ENCODE measurements at places on chromosomes 11 and 22.

GRCh38 chr11:45805305-45806071 is 539 bp downstream of the SLC35C1 start:
- DNase-seq: no peak

DNA sequence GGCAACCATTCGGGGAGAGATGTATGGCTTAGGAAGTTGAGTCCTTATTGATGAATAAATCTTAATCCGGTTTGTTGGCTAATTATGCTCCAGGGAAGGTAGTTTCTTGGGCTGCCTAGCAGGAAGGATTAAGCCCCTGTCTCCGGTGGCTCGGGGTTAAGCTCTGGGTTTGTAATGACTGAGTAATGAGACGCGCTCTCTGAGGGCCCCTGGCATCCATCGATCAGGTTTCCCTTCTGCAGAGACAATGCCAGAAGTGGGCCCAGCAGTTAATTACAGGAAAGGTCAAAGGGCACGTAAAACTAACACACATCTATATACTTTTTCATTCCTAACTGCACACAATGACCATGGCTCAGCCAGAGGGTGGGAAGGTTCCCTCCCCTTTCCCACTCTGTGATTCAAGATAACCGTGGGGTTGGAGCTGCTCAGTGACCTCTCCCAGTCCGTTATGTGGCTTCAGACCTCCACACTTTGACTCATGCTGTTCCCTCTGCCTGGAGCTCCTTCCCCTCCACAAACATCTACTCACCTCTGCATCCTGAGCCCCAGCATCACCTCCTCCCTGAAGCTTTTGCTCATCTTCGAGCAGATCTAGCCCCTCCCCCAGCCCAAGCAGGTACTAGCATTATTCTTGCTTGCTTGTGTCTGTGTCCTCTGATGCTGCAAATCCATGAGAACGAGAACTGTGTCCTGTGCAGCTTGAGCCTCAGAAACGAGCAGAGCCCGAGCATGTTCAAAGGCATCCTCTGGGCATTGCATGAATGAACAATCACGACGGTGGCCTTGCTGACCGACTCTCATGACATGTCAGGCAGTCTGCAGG is 16.6 kb downstream of the SCUBE1 start:
- no peak for DNase-seq

DNA sequence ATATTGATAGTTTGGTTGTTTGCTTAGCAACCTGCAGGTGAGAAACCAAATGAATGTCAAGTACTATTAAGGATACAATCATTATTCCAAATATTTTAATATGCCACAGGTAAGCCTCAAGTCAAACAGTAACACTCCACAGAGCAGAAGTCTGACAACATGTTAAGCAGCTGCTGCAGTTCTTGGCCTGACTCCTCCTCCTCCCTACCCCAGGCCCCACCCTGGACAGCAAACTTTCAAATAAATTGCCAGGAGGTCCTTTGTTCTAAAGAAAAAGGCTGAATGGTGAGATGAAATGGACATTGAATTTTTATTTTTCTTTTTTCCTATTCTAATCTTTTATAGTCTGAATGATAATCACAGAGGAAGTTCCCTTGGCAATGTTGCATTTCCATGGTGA is 260.0 kb upstream of the POU2AF2 start:
- no peak for DNase-seq

DNA sequence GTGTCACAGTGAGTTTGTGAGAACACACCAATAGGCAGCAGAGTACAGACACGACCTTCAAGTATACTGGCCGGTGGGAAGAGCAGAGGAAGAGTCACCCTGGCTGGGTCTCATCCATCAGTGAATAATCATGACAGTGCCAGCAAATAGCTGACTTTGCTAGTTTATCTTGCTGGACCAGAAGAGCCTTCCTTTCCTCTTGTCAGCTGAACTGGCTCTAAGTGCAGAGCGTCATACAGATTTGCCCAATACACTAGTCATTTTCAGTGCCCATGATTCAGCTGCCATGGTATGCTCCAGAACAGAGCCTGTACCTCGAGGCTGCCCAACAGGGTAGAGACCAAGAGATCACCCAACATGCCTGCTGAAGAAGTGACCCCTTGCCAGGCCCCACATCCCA is 82.9 kb upstream of the TBCEL start:
- no peak for DNase-seq

DNA sequence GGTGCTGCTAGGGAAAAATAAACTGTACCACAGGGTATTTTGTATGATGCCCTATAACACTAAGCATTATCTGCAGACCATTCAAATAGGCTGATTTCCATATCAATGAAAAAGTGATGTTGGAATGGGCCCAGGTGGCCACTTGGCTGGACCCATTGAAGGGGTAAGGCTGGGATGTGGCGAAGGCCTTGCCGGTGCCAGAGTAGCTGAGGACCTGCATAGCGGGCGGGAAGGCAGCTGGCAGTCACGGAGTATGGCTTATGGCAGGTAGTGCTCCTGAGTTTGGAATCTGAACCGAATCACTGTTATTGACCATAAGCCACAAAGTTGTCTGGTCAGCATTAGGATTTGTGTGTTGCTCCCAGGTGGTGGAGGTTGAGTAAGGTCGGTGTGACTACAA is 131.0 kb downstream of the MICAL2 start:
- no peak for DNase-seq

- no peak for DNase-seq
These were observed 100.0 kb downstream of the PAX6 start for GRCh38 chr11:31711137-31711536.

DNA sequence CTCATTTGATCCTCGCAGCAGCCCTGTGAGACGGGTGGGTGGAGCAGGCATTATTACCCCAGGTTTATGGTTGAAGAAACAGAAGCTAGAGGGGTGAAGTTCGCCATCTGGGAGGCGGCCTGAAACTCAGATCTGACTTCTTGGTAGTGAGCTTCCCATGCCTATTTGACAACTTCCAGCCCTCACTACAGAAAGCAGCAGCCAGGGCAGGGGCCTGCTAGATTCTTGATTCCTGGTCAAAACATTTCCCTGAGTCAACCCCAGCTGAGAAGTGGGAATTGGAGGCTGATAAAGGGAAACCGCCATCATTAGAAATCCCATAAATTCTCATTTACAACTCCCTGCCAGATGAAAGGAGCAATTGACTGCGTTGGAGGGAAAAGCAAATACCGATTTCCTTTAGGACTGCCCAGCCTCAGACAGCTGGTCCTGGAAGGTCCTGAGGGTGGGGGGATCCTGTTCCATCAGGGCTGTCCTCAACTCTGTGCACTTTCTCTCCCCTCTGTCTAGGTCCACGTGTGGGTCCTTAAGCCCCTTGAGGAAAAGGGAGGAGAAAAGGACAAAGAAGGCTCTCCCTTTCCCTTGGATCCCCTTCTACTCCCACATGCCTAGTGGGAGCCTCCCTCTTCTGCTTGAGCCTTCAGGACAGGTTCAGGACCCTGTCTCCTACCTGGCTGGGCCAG is 10.2 kb upstream of the NECTIN1 start:
- no peak for DNase-seq

- DNase-seq: no peak
These were observed 538.3 kb upstream of the FAT3 start for GRCh38 chr11:91686281-91686680.

- no peak for DNase-seq
These were observed 12.1 kb downstream of the GAL3ST1 start for GRCh38 chr22:30562366-30562765.

Data from stimulated activated CD4-positive, alpha-beta T cell treated with anti-CD3 and anti-CD28 coated beads, Interleukin-4, amount 100 ng/mL, for 1 hour (primary cell).